ENCODE measurements at places on chromosomes 6 and 20.

- no peak for DNase-seq
Measured at GRCh38 chr6:164129218-164129617, 714.7 kb downstream of the QKI start.

- DNase-seq, result no peak
Measured at GRCh38 chr6:150492941-150493340, 106.7 kb upstream of the PLEKHG1 start.

DNA sequence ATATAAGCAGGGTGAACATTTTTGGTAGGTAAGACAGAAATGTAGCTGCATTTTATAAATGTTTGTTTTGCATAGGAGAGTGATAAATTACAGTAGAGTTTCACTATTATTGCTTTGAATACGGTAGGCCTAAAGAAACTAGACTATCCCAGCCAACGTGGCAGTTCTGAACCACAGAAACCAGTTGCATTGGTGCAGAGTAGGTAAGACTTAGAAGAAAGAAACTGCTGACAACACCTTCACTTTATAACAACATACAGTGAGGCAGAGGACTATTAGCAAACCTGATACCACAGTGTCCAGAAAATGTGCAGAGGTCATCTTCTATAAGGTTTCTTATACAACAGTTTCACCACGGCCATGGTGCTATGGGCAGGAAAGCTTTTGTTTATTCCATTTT lies 566.1 kb downstream of the KIF16B start:
- DNase-seq, result no peak

DNA sequence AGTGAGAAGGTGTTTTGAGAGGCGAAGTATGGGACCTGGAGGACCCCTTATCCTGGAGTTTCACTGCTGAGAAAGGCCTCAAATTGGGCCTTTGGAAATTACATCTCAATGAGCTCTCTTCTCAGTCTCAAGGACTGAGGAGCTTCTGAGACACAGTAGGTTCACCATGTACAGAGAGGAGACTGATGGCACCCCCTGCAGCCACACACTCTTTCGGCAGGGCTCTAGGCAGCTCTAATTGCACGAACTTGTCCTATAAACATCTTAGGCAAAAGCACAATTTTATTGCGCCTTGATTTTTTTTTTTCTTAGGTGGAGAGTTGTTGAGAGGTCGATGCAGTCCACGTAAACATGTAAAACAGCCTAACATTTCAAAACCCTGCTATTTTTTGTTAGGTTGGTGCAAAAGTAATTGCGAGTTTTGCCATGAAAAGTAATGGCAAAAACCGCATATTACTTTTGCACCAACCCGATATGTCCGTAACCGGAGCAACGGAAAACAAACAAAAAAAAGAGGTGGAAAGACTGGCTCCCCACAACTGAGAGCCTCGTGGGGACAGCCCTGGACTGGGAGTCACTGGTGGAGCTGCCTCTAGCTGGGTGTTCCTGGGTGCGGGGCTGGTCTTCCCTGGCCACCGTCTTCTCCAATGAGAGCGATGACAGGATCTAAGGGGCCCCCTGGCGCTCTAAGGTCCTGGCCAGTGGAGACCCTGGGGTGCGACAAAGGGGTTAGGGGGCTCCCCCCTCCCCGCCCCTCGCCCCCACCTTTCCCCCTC lies 84.0 kb upstream of the EYA2 start:
- no peak for DNase-seq

DNA sequence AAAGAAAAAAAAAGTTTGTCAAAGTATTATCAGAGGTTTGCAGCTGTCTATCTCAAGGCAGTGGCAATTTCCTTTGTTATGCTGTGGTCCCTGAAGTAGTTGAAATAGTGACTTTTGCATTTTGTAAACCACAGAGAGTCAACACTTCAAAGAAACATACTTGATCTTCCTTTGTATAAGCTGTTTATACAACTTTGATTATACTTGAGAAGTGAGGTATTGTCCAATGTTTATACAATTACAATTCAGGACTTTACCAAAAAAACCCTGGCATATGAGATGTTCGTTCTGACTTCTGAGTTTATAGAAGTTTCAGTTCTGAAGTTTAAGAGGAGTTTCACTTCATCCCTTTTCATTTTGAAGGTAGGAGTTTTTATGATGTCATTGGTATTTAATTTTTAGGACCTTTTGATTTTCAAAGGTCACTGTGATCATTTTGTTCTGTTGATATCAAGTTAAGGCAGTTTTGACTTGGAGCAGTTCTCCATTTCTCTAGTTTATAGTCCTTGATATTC lies 4.0 kb downstream of the STK4 start:
- no peak for DNase-seq

DNA sequence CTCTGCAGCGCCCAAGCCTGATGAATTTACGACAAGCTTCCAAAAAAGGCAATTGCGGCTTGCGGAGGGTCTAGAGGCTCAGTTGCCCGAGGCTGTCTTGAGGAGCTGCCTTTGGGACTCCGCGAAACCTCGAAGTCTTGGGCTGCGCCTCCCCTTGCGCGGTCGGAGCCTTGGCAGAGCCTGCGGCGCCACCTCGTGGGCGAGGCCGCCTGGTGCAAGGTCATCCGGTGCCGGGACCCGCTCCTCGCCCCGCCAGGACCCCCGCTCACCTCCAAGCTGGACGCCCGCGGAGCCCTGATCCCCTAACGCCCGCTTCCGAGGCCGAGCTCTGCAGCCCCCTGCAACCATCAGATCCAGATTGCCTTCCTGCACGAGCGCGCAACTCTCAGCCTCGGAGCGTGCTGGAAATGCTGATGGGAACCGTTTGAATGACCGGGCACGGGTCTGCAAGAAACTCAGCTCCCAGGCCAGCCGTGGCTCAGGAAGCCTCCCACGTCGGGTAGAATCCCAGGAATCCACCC lies 14.9 kb upstream of the FAM210B start:
- DNase-seq, result no peak

Data from stimulated activated CD8-positive, alpha-beta memory T cell treated with anti-CD3 and anti-CD28 coated beads, Interleukin-4, amount 100 ng/mL, for 1 hour (primary cell).